ENCODE measurements at places on chromosomes 12 and 14.
A peak's percentile ranks its signal among the peaks of the same experiment; 100 is the strongest.

GRCh38 chr14:101808894-101809670 lies 47.6 kb downstream of the PPP2R5C start:
- DNase-seq = no peak

DNA sequence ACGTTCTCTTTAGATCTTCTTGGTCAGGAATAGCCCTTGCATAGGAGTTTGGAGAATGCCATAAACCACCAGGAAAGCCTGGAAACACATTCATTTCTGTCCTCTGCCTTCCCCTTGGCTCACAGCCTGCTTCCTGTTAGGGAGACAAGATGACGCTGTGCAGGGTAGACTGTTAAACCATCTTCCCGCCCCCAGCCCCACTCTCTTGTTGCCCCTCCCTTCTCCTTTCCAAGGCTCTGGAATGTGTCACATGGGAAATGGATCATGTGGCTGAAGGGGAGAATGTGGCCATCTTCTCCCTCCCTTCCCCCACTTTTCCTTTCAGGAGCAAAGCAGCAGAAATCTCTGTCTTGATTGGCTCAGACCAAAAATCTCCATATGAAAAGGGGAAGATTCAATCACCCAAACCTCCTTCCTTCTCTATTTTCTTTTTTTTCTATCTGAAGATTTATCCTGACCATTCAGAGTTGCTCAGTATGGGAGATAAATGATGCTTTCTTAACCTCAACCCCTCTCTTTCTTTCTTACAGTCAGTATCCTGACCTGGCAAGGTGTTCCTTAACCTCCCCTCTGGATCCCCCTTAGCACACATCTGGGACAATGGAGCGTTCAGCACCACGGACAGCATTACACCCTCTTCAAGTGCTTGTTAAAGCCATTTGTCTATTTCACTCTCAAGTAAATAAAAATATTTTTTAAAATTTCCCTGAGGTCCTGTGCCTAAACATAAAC lies 11.4 kb downstream of the GPR19 start:
- DNase-seq = peak; percentile 97

DNA sequence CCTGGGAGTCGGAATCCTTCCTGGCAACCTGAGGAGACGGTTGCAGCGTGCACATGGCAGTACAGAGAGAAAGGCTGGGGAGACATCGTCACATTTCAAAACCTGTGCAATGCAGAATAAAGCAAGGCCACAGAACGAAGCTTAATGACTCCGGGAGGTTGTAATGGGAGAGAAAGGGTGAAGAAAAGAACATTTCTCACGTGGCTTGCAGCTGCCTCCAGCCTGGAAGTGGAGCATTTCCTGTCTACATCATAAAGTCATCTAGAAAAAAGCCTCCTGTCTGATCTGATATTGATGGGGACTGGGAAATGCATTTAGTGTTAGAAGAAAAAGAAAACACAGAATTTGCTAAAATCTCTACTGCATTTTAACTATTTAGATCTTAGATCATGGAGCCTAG lies 209.3 kb downstream of the TMEM132C start:
- DNase-seq = no peak

GRCh38 chr14:22399776-22400175 lies 189.2 kb downstream of the DAD1 start:
- DNase-seq = no peak

DNA sequence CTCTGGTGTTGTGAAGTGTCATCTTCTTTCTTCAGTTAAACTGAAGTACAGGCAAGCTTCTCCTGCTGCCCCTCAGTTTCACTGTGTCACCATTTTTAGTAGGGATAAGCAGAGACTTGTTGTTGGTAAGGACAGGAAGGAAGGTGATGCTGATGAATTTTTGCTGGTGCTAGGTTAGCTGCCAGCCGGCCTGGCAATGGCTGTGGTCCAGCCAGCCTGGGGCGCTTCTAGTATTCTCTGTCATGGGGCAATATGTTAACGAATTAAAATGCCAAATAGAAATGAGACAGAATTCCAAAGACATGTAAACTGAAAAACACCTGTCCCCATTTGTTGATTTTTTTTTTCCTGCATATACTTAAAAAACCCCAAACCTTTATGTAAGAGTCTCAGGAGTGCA lies 602.9 kb downstream of the DIO2 start:
- no peak for DNase-seq

DNA sequence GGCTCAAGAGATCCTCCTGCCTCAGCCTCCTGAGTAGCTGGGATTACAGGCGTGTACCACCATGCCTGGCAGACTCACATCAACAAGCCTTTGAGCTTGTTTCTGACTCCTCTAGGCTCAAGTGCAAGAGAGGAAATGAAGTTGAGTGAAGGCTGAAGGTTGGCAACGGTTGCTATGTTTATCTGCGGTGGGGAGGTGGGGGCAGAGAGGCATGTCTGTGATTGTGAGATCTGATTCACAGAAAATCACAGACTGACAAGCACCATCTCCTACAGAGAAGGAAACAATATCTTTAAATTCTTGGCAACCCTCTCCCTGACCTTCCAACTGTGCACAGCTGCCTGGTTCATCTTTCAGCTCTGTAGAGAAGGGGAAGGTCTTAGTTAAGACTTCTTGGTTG lies 22.1 kb upstream of the NINJ2 start:
- DNase-seq = no peak

- DNase-seq = no peak
Measured at GRCh38 chr14:52052288-52052943, 16.4 kb downstream of the NID2 start.

DNA sequence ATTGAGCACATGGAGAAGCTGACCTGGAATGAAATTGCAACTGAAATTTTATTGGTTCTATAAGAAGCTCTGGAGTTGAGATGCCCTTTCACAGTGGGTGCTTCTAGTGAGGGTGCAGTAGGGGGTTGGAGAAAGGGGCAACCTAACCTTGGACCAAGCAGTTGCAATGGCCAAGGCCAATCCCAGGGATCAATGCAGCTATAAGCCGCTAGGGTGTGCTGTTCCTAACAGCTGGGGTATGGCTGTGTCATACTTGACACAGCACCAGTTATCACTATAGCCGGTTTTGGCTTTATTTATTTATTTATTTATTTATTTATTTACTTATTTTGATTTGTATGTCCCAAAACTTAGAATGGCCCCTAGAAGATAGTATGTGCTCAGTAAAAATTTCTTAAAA lies 505.9 kb downstream of the FLRT2 start:
- no peak for DNase-seq

- peak; percentile 2 for DNase-seq
Measured at GRCh38 chr14:88380405-88380804, 5.1 kb upstream of the SPATA7 start.

- DNase-seq = no peak
Measured at GRCh38 chr14:49287004-49287403, 299.2 kb downstream of the RPS29 start.

- DNase-seq = no peak
Measured at GRCh38 chr12:125229878-125230530, 164.8 kb downstream of the AACS start.

GRCh38 chr14:61379639-61380184 lies 58.3 kb downstream of the PRKCH start:
- DNase-seq = no peak

GRCh38 chr12:125674554-125675338 lies 609.5 kb downstream of the AACS start:
- DNase-seq = no peak

- DNase-seq = no peak
Measured at GRCh38 chr12:41441180-41441579, 253.1 kb downstream of the PDZRN4 start.

GRCh38 chr12:17060260-17060659 lies 454.3 kb upstream of the LMO3 start:
- DNase-seq = no peak

- DNase-seq = no peak
Measured at GRCh38 chr12:46499901-46500300, 127.3 kb upstream of the SLC38A2 start.

DNA sequence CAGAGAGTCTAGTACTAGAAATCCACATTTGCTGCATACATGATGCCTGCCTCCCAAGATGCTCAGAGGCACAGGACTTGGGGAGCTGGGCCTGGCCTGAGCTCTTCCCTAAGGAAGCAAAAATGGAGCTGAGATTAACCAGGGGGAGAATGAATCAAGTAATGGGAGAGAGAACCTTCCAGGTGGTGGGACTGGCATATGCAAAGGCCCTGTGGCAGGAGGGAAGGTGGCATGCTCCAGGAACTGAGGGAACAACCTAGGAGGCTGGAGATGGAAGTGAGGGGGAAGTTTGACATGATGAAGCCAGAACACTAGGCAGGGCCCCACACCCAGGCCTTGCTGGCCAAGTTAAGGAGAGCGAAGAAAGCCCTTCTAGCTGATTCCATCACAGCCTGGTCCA lies 23.3 kb downstream of the TMEM63C start:
- DNase-seq = no peak

GRCh38 chr14:88189417-88190191 lies 133.5 kb downstream of the KCNK10 start:
- peak; percentile 88 for DNase-seq

- DNase-seq = no peak
Measured at GRCh38 chr12:4997939-4998338, 45.7 kb upstream of the KCNA5 start.

GRCh38 chr12:10607885-10608458 lies 5.4 kb downstream of the MAGOHB start:
- DNase-seq = no peak

- DNase-seq = no peak
Measured at GRCh38 chr12:76266797-76267196, 81.4 kb downstream of the BBS10 start.

GRCh38 chr12:90484094-90484493 lies 470.9 kb downstream of the CCER1 start:
- peak; percentile 17 for DNase-seq

DNA sequence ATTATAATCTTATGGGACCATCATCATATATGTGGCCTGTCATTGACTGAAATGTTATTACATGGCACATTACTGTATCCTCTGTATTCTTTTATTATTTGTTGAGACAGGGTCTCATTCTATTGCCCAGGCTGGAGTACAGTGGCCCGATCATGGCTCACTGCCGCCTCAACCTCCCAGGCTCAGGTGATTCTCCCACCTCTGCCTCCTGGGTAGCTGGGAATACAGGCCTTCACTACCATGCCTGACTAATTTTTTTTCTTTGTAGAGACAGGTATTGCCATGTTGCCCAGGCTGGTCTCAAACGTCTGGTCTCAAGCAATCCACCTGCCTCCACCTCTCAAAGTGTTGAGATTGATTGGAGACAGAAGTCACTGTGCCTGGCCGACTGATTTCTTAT lies 153.2 kb downstream of the RASSF9 start:
- DNase-seq = no peak

- peak; percentile 94 for DNase-seq
Measured at GRCh38 chr12:121366063-121366459, 13.8 kb upstream of the ANAPC5 start.

- no peak for DNase-seq
Measured at GRCh38 chr12:34166427-34167060, 144.2 kb downstream of the ALG10 start.

- no peak for DNase-seq
Measured at GRCh38 chr14:50602035-50602434, 42.1 kb downstream of the ATL1 start.

DNA sequence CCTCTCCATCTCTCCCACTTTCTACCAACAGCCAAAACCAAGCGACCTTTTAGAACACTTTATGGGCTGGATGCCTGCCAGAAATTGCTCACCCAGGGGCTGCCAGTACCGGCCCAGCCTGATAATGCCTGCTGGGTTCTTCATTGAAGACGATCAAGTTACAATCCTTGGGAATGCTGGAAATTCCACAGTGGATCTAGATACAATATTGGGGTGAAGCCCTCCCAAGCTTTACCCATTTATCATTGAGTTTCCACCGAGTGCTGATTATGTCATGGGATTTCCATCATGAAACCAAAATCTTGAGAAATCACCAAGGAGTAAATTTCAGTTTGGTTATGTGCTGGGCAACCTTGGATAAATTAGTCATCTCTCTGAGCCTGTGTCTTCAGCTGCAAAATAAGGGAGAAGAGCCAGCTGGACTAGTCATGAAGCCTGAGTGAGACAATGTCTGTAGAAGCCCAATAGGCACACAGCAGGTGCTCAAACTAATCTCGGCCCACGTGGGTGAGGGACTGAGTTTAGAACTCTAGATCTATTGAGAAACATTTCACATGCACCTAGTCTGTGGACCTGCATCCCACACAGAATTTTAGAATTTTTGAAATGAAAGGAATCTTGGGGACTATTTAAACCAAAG lies 75.5 kb upstream of the CLMN start:
- DNase-seq = no peak

- DNase-seq = no peak
Measured at GRCh38 chr12:90333424-90333823, 621.6 kb downstream of the CCER1 start.

DNA sequence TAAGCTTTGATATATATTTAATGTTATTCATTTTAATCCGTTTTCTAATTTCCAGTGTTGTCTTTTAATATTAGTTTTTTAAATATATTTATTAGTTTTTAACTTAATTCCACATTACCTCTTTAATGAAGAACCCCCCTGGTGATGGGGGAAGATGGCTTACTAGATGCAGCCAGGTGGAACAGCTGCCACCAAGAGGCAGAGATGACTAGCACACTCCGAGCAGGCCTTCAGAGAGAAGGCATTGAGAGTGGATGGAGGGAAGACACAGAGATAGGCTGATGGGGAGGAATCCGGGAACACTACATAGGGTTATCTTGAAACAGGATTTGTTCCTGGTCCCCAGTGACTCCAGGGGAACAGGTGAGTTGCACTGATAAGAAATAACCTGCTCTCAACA lies 771.6 kb downstream of the LRFN5 start:
- DNase-seq = no peak

DNA sequence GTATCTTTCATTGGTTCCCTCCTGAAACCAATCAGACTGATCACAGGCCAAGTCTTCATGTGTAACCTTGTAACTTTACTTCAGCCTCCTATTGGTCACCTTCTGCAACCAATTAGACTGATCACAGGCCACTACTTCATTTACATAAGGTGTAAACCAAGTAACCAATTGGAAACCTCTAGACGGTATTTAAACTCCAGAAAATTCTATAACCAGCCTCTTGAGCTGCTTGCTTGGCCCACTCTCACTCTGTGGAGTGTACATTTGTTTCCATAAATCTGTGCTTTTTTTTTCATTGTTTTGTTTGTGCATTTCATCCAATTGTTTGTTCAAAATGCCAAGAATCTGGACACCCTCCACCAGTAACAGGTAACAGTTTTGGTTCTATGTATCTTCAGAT lies 47.5 kb downstream of the EIF2S3B start:
- DNase-seq = no peak

DNA sequence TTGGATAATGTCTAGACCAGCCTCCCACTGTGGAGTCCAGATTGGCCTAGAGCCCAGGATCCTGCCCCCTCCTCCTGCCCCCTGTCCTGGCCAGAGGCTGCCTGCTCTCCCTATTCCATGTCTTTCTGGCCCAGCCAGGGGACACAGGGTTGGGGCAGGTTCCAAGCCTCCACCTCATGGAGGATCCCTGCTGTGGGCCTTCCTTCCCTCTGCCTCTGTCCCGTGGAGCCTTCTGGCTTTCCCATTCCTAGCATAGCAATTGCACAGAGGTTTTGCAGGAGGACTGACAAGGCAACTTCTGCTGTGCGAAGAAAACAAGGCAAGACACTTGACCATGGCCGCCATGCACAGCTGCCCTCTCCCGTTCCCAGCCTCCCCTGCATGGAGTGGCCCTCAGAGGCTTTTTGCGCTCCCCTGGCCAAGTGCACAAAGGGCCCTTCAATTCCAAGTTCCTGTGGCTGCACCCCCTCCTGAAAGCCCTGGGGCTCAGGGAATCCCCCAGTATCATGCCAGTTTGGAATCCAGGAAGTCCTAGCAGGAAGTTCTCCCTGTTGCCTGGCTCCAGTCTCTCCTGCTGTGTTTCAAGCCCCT lies 42.1 kb downstream of the KRT80 start:
- DNase-seq = no peak
